ENCODE measurements at places on chromosomes 16 and 17.

- DNase-seq: no peak
- H3K36me3 ChIP-seq: no peaks in the 10 kb centered on the region
- H3K4me1 ChIP-seq: peaks cover 6% of the 10 kb centered on the region
- no peaks in the 10 kb centered on the region for H3K27me3 ChIP-seq
Observed at GRCh38 chr16:85422196-85422631, 190.9 kb upstream of the GSE1 start.

- H3K27ac ChIP-seq: no peak overlapping the region
- no peak overlapping the region for H3K4me3 ChIP-seq
- H3K36me3 ChIP-seq: no peaks in the 10 kb centered on the region
Observed at GRCh38 chr16:31248344-31248743, 11.4 kb upstream of the ITGAM start.

GRCh38 chr16:57258910-57259475 is 13.9 kb downstream of the ARL2BP start:
- peak; percentile 35 for DNase-seq
- H3K27ac ChIP-seq: no peak overlapping the region
- no peak overlapping the region for H3K4me3 ChIP-seq
- H3K36me3 ChIP-seq: peaks cover 22% of the 10 kb centered on the region

DNA sequence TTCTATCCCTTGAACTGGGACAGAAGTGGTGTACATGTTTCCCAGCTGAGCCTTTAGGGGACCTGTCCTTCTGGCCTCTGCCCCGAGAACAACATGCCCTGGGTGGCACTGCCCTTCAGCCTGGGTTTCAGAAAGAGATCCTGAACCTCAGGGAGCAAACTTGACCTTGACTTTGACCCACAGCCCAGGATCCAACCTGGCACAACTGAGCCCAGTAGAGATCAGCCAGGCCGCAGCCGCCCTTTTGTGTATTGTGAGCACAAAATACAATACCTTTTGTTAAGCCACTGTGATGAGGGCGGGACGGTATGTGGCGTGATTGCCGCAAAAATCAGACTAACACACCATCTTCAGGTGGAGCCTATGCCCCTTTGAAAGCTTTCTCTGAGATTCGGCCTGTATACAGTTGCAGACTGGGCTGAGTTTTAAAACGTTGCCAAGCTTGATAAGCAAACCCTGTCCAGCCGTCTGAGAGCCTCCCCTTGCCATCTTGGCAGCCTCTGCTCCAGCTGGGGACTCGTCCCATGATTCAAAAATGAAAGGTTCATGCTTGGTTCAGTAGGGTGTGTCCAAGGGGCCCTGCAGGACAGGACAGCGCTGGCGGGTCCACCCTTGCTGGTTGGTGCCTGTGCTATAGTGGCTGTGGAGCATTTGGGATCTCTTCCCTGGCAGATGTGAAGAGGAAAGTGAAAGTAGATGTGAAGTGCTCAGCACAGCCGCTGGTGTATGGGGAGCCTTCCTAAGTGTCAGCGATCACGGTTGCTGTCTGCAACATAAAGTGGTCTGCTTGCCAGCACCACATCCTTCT is 40.3 kb downstream of the FOXL1 start:
- DNase-seq: no peak
- no peaks in the 10 kb centered on the region for H3K36me3 ChIP-seq
- H3K27me3 ChIP-seq: no peaks in the 10 kb centered on the region
- peak overlapping the region; percentile 70 for H3K27ac ChIP-seq
- H3K4me3 ChIP-seq: peak overlapping the region; percentile 55

DNA sequence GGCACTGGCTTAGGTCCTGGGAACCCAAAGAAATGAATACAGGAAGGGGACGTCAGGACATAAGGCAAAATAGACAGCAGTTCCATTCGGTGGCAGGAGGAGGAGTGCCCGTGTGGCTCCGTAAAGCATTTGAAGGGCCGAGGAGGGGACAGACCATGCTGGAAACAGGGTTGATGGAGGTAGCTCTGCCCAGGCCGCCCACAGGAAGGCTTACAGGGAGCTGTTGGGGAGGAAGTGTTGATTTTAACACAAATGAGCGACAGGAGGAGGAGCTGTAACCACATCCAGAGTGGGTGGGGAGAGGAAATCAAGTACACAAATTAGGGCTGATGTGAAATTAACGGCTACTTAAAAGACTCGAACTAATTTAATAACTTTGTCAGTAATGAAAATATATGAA is 54.6 kb downstream of the RBFOX3 start:
- no peaks in the 10 kb centered on the region for H3K4me1 ChIP-seq
- no peaks in the 10 kb centered on the region for H3K27me3 ChIP-seq
- H3K4me3 ChIP-seq: no peak overlapping the region

GRCh38 chr16:8630255-8630953 is 8.9 kb downstream of the METTL22 start:
- no peak overlapping the region for H3K4me3 ChIP-seq
- H3K27me3 ChIP-seq: no peaks in the 10 kb centered on the region
- H3K27ac ChIP-seq: no peak overlapping the region
- H3K36me3 ChIP-seq: peaks cover 98% of the 10 kb centered on the region
- no peak for DNase-seq

GRCh38 chr17:76379275-76379641 is 5.2 kb upstream of the SPHK1 start:
- peaks cover 22% of the 10 kb centered on the region for H3K4me1 ChIP-seq
- no peaks in the 10 kb centered on the region for H3K27me3 ChIP-seq
- H3K36me3 ChIP-seq: no peaks in the 10 kb centered on the region
- DNase-seq: no peak

- no peak overlapping the region for H3K4me3 ChIP-seq
- H3K4me1 ChIP-seq: no peaks in the 10 kb centered on the region
Observed at GRCh38 chr16:882256-882655, 81.7 kb upstream of the GNG13 start.
